ENCODE measurements at places on chromosomes 7 and 10.

DNA sequence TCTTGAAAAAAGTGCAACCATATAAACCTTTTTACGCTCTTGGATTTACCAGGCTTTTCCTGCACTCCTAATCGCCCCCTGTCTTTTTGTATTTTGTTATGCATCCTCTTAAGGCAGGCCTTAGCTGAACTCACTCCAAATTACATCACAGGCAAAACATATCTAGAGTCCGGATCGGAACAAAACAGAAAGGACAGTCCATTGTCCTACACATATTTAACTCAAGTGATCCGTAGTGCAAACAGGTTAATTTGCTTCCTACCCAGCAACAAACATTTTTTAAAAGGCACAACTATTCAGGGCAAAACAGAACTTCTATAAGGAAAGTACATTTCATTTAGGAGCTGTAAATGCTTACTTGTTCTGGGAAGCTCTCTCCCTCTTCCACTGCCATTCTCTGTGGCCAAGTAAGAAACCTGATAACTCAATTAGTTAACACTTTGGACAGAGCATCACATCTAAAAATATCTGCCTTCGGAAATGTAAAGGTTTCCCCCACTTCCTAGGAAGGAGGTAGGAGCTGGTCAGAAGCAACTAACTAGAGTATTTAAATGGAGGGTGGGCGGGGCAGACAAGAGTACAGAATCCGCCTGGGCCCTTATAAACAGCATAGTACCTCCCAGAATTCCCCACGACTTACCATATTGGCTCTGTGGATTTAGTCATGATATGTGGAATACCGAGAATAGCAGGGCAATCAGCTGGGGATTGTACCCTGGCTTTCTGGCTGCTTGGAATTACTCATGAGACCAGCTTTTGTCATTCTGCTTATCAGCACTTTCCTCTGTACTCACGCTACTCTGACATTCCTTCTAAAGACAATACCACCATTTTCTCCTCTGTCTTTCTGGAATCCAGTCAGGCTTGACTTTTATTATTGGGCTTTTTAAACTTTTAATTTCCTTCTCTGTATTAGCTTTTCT, 89.5 kb downstream of the ANK3 start:
- no peak for DNase-seq

DNA sequence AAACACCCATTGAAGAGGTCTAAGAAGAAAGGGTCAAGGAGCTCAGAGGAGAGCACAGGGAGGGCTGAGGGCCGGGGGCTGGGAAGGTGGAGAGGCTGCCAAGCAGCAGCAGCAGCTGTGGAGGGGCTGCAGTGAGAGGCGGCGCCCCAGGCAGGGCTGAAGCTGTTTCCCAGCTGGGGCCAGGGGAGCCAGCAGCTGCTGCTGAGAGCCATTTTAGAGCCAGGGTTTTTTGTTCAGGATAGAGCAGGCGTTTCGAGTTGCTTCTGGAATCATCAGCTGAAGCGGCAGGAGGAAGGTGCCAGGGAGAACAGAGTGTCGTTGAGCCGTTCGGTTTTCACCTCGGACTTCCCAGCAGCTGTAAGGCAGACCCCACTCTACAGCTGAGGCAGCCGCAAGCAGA, 62.7 kb downstream of the LANCL2 start:
- no peak for DNase-seq

GRCh38 chr10:123795846-123796590, 95.6 kb downstream of the CPXM2 start:
- DNase-seq = no peak

DNA sequence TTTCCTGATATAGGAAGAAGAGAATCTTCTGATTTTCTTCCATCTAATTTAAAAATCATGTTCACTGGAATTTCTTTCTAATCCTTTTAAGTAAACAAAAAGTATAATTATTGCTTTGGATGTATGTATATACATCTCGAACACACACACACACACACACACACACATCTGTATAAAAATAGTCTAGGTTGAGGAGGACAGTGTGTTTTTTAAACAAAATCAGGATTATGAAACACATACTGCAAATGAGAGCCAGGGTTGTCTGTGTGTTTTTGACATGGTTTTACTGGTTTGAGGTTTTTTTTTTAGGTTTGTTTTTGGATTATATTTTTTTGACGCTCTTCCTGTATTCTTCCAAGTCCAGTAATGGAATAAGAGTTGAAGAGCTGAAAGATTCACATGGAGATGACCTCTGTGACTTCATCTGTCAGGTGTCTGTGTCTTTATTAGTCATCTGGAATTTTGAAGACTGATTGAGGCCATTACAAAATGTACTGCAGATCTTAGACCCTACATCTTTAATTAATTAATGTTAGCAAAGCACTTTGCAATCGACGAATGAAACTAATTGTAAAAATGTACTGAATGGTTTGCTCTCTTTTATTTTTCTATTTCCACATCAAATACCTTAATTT, 237.1 kb downstream of the SUGCT start:
- DNase-seq = no peak

DNA sequence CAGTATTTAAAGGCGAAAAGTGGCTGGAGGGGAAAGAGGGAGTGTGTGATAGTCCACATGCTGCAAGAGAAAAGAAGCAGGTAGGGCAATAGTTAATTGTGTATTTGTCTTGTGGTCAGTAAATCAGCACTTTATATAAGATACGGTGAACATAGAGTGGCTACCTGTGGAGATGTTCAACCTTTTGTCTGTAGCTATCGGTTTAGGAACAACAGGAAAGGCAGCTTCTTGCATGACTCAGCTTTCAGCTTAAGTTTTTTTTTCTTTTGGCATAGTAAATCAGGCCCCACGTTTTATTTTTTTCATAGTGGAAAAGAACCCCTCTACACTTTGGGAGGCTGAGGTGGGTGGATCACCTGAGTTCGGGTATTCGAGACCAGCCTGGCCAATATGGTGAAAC, 14.2 kb upstream of the MTPN start:
- no peak for DNase-seq

DNA sequence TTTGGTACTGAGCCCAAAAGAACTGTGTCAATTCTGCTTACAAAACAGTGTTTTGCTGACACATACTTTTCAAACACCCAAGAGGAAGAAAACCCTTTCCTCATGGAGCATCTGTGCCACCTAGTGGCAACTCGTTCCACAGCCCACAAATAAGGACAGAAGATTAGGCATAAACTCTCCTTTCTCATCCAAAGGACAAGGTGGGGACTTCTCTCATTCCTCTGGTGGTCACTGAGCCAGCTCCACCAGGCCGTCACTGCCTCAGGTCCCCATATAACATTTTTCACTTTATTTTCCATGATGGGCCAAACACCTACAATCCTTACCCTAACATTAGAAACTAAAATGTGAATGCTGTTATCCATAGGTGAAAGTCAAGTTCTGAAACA, 76.9 kb downstream of the RNF216 start:
- DNase-seq = no peak

- no peak for DNase-seq
Observed at GRCh38 chr7:50204581-50204980, 99.9 kb upstream of the IKZF1 start.

DNA sequence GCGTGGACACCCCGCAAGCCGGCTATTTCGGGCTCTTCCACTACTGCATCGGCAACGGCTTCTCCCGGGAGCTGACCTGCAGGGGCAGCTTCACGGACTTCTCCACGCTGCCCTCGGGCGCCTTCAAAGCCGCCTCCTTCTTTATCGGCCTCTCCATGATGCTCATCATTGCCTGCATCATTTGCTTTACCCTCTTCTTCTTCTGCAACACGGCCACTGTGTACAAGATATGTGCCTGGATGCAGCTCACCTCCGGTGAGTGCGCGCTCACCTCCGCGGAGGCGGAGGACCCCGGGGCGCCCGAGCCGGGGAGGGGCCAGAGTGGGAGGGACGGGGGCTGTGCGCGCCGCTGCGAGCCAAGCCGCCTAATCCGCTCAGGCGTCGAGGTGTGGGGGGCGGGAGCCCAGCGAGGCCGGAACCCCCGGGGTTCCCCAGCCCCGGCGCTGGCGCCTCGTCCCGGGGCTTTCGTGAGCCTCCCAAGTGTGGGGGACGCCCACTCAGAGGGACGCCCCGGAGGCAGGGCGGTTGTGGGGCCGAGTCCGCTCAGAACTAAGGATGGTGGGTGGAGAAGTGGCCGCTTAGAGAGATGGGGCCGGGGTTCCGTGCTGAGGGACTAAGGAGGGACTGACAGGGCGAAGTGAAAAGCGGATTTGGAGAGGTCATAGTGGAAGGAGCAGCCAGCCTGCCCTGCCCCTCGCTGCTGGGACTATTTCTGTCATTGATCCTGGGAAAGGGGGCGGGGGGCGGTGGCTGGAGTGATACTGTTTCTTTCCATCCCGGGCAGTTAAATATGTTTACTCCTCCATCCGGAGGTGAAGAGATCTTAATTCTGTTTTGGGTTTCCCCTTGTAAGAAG, 795 bp downstream of the LHFPL3 start:
- DNase-seq = no peak

DNA sequence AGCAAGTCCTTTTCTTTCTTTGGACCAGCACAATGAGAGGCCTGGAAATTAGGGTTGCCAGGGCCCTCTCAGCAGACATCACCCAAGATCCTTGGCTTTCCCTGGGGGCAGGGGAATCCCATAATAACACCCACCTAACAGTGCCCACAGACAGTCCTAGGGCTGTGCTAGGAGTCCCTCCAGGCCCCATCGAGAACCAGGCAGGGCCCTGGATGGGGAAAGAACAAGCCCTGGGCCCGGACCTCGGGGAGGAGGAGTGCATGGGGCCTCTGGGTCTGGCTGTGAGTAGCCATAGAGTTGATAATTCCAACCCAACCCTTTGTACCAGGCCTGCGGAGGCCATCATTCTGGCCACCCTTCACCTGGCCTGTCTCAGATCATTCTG, 201.2 kb upstream of the ZMIZ1 start:
- DNase-seq = no peak

DNA sequence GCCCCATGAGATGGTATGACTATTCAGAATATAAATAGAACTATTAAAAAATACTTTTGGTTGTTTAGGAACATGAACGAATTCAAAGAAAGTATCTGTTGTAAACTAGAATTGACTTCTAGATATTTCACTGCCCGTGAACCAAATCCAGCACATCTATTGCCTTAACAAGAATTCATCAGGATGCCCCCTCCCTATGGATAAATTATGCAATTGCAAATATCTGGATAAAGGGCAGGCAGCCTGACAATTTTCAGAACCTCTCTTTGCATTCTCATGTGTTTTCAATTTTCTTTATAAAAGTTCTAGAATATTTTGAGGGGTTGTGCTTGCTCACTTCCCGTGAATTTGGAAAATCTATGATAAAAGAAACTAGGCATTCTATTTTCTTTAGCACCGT, 822.1 kb upstream of the SORCS1 start:
- DNase-seq = no peak

DNA sequence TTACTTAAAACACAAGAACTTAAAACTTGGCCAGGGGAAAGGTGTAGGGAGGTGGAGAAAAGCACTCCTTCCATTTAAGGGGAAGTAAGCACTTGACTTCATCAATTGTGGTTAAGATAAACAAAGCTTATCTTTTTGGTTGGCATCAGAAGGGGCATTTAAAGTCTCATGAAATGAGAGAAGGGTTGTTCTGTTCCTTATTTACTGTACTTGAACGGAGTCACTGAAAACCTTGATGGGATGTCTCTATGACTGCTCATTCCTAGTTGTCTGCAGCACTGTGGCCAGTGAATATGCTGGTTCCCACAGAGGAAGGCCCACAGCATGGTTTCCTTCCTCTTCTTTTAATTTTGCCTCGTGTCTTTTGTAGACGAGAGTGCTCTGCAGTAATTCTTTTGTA, 229.3 kb downstream of the AUTS2 start:
- no peak for DNase-seq

GRCh38 chr7:44433255-44434022, 57.0 kb downstream of the NUDCD3 start:
- DNase-seq = no peak

Measured in right renal cortex interstitium (tissue), 3 donors.